IMR-90 (cell line): ENCODE measurements at places on chromosomes 3 and 15. TPM values are rescaled to one million over a fixed set of nuclear protein-coding genes. Genes with fewer than 3 reads are reported as not detected.

The LSAMP gene
- 7.9 and 8.1 TPM in 2 replicates for total RNA-seq

The CYP1A2 gene
- total RNA-seq, result not detected in 2 replicates

The INO80 gene
- 13.3 and 15.6 TPM in 2 replicates for total RNA-seq

The ATP8B4 gene
- total RNA-seq, result 0.54 and 0.56 TPM in 2 replicates

The ANKUB1 gene
- not detected in 2 replicates for total RNA-seq

The CCDC9B gene
- 19.7 and 30.0 TPM in 2 replicates for total RNA-seq

The ADAMTS9 gene
- total RNA-seq, result 1.1 TPM in 2 replicates

The EFCAB12 gene
- total RNA-seq, result under 0.01 TPM in 2 replicates

The SLC15A2 gene
- under 0.01 and 0.18 TPM in 2 replicates for total RNA-seq

The ARPC4 gene
- 383 and 405 TPM in 2 replicates for total RNA-seq

The CSTA gene
- total RNA-seq, result not detected in 2 replicates

The ADAMTS7 gene
- 0.83 and 1.4 TPM in 2 replicates for total RNA-seq

The BCHE gene
- 1.6 and 1.9 TPM in 2 replicates for total RNA-seq

The ARID3B gene
- 2.5 TPM in 2 replicates for total RNA-seq

The CAV3 gene
- 0.28 and 0.36 TPM in 2 replicates for total RNA-seq

The LRRC2 gene
- 4.1 and 4.7 TPM in 2 replicates for total RNA-seq

The NIPA2 gene
- 38.0 and 78.6 TPM in 2 replicates for total RNA-seq

The KBTBD8 gene
- total RNA-seq, result 8.6 and 15.0 TPM in 2 replicates

The SLC28A2 gene
- not detected in 2 replicates for total RNA-seq

The SUSD5 gene
- 2.9 and 3.9 TPM in 2 replicates for total RNA-seq

The ZNF662 gene
- 0.28 and 0.54 TPM in 2 replicates for total RNA-seq

The CLRN1 gene
- total RNA-seq, result not detected in 2 replicates

The TOPAZ1 gene
- not detected in 2 replicates for total RNA-seq
